NCI-H1436 (cell line): ENCODE measurements at places on chromosomes 4 and X.

GRCh38 chrX:136674270-136674985 lies 26.5 kb downstream of the CD40LG start:
- no peak for DNase-seq

GRCh38 chr4:183430317-183430993 lies 14.0 kb upstream of the CDKN2AIP start:
- no peak for DNase-seq

- DNase-seq: no peak
Observed at GRCh38 chr4:38386005-38386551, 277.9 kb upstream of the KLF3 start.

DNA sequence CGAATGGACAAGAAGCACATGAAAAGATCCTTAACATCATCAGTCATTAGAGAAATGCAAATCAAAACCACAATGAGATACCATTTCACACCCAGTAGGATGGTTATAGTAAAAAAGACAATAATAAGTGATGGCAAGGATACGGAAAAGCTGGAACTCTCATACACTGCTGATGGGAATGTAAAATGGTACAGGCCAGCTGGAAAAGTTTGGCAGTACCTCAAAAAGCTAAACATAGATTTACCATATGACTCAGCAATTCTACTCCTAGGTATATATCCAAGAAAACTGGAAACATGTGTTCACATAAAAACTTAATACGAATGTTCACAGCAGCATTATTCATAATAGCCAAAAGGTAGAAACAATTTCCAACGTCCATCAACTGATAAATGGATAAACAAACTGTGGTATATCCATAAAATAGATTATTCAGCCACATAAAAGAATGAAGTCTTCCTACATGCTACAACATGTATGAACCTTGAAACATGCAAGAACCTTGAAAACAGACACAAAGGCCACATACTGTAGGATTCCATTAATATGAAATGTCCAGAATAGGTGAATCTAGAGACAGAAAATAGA lies 11.9 kb downstream of the RPS6KA3 start:
- no peak for DNase-seq

DNA sequence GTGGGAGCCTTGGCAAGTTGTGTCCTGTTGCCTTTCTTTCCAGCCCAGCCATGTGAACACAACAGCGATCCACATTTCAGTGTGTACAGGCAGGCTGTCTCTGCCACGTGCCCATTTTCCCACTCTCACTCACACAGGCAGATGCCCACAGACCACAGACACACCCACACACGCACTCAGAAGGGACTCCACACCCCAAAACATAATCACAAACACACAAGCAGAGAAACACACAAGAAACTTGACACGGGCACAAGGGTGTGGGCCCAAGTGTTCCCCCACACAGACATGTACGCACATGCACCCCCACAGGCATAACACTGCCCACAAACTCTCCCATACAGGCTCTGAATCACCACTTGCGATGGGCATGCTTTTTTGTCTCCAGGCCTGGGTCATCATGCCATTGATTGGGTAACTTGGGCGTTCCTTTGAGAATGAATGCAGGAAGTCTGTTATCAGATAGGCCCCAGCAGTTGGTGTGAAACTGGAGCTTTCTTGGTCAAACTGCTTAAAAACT lies 84.3 kb downstream of the NBDY start:
- DNase-seq: no peak

GRCh38 chr4:178599521-178599920 lies 1157.3 kb upstream of the AGA start:
- no peak for DNase-seq

DNA sequence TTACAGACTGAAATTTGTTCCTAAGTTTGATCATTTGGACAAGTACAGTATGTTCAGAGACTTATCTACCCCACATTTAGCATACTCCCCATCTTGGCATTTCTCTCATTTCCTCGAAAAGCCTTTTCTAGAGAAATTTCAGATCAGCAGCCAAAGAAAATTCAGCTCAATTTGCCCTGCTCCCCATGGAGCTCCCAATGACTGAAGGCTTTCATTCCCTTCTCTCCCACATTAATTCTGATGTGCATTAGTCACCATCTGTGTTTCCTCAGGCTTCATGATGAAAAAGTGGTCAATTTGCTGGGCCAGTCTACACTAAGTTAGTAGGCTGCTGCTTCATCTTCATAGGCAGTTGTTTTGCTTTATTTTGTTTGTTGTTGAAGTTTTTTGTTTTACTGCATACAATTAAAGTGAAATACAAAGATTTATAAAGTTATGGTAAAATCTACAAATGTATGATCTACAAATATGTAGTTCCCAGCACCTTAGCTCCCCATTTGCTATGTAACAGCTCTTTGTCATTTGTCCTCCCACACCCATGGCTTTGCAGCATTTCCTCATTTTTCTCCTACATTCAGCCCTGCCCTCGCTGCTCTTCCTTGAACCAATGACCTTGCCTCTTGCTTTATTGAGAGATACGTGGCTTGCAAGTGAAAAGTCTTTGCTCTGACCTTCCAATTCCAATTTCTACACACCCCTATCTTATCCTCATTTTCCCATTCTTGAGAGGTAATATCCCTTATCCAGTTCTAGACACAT lies 193.9 kb downstream of the ANAPC10 start:
- DNase-seq: no peak

GRCh38 chrX:77502951-77503525 lies 55.8 kb downstream of the FGF16 start:
- no peak for DNase-seq

- DNase-seq: no peak
Observed at GRCh38 chr4:4866866-4867374, 7.5 kb downstream of the MSX1 start.

DNA sequence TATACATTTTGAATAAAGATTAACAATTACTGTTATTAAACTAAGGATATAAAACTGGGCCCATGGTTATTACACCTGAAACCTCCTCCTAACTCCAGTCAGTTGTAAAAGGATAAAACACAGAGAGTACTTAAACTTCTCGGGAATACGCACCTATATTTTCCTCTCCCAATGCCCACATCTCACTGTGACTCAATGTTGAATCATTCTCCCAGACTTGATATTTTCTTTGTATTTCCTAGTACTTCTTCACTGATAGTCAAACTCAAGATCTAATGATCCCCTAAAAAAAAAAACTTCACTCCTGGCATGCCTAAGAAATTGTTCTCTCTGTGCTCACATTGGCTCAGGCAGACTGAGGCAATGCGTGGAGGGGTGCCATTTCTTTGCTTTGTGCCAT lies 212.5 kb upstream of the DKK2 start:
- no peak for DNase-seq
